Fibroblast of skin of scalp (primary cell): ENCODE measurements at places on chromosomes 16 and 17.

DNA sequence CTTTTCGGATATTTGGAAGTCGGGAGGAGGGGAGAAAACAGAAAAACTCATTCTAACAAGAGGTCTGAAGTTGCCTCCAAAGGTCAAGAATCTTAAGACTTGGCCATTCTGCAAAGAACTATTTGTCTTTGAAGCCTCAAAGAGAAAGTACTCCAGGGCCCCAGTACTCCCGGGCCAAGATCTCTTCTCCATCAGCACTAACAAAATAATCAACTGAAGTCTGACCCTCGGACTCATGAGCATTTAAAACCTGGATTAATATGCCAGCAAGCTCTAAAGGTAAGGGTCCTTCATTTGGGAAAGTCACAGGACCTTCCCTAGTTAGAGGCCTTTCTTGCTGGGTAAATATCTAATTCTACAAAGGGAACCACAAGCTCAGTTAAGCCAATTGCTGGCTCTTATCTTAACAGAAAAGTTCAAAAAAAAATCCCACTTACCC lies 4.5 kb downstream of the AXIN2 start:
- DNase-seq: no peak

DNA sequence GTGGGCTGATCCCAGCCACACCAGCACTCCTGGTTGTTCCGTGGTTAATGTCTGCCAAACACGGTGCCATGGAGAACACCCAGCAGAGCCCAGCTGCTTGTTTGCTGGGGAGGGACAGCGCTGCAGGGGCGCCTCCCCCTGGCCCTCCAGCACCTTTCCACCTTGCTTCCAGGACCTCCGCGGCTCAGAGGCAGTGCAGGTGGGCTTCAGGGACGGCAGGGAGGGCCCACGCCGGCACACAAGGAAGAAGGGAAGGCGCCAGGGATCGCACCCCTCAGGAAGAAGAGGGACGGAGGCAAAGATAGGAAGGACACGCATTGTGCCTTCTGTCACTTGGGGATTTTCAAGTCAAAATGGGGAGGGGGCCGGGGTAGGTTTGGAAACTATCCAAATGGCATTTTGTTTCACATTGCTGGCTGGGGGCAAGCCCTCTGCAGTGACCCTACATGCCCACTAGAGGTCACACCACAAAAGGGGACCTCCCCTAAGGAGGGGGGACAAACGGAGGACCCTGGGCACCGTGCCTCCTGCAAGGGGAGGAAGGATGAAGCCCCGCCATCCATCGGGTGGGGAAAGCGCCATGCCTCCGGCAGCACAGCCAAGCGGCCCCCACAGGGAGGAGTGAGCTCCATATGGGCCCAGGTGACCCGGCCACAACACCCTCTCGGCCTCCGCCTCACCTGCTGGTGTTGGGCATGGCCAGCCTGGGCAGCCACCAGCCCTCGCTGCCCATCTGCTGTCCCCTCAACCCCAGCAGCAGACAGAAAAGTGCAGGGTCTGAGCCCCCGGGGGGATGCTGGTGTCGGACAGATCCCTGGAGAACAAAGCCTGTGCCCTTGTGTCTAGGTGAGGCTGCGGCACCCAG lies 7.5 kb upstream of the C16orf95 start:
- DNase-seq: peak; percentile 31

DNA sequence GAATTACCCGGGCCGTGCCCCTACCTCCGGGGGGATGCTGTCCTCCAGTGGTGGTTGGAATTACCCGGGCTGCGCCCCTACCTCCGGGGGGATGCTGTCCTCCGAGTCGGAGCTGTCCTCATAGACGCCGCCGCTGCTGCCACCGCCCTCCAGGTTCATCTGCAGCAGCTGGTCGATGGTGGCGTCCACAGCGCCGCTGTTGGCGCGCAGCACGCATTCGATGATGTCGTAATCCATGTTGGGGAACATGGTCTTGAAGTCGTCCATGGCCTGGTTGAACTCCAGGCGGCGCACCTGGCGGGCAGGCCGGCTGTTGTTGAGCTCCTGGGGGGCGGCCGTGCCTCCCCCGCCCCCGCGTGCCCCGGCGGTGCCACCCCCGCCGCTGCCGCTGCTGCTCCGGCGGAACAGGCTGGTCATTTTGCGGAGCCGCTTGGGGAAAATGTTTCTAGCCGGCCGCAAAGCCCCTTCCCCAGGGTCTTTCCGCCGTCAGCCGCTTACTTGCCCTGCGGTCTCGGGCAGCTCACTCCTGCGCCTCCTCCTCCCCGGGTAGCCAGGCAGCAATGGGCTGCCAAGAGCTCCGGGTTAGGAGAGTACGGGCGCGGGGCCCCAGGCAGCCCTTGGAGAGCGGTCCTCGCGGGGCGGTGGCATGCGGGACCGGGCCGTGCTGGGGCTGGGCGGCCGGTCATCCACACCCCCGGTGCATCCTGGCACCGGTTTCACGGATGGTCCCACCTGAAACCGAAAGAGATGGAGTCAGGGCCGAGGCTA lies 35.5 kb upstream of the MRPS23 start:
- DNase-seq: no peak

DNA sequence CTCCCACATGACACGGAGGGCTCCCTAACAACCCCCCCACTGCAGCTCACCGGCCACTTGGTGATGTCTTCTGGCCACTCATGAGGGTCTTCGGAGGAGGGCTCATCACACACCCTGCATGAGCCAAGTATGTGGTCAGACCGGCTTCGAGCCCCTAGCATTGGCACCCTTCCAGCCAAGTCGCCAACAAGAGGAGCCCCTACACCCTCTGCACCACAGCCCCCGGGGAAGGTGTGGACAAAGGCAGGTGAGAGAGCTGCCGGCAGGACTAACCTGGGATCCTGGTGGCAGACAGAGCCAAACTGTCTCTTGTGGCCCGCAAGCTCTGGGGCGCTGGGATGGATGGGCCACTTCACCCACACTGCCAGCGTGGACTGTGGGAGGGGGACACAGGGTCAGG lies 6.5 kb downstream of the SNRNP25 start:
- no peak for DNase-seq

DNA sequence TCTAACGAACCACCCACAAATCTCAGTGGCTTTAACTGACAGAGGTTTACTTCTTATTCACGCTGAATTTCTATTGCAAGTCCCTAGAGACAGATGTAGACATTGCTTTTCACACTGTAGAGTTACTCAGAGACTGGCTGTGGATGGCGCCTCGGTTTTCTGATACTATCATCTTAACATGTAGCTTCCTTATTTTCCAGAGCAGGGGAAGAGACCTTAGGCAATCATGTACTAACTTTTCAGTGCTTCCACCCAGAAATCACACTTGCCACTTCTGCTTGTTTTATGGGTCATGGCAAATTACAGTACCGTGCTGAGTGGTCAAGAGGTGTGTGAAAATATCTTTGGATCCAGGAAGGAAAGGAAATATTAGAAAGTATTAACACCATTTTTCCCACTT lies 65.4 kb downstream of the MAF start:
- DNase-seq: no peak

DNA sequence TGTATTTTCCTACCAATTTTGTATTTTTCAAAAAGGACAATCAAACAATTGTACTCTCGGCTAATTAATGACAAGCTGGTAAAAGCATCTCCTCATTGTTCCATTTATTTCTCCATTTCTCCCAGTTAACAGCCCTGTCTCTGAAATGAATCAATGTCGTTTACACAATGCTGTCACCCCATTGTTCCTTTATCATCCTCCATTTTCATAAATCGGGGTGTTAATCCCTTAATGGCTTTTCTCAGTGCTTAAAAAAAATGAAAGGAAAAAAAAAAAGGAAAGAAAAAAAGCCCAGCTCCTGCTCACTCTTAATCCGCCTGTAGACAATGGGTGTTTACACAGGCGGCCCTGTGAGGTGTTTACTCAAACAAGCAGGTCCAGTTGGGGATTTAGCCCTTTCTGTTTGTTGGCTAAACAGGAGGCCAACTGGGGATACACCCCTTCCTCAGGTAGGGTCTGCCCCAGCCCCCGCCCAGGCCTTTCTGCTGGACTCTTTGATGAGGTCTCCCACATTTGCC lies 86.8 kb upstream of the SALL1 start:
- no peak for DNase-seq

- peak; percentile 65 for DNase-seq
Observed at GRCh38 chr16:60404401-60404800, 1631.8 kb downstream of the CDH8 start.

DNA sequence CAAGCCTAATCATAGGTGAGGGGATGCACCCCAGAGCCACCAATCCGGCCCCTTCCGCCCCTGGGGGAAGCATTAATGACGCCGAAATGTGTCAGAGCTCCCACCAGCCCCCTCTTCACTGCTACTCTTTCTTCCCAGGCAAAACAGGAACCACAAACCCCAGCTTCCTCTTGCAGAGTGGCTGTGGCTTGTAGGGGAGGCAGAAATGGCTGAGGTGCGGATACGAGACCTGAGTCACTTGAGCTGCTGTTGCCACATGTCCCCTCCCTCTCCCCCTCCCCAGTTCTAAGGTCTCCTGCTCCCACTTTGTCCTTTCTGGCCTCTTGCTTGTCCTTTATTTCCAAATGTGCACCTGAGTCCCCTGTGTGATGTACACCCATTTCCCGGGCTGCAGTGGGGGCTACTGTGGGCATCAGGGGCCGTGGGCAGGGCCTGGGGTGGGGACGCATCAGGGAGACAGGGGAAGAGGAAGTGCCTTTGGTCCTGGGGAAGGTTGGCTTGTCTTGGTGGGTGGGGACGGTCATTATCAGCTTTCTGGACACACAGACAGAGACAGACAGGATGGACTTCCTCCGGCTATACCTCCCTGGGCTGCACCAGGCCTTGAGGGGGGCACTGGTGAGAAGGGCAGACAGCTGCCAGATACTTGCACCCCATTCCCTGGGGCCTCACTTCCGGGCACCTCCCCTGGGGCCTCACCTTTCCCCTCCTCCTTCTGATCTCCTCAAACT lies at the start of gene APOBR:
Gene APOBR (plus strand): TSS at position 523 of the 731 bp plus-strand sequence. CDS start 39 bp downstream, at position 562.
- DNase-seq: no peak

DNA sequence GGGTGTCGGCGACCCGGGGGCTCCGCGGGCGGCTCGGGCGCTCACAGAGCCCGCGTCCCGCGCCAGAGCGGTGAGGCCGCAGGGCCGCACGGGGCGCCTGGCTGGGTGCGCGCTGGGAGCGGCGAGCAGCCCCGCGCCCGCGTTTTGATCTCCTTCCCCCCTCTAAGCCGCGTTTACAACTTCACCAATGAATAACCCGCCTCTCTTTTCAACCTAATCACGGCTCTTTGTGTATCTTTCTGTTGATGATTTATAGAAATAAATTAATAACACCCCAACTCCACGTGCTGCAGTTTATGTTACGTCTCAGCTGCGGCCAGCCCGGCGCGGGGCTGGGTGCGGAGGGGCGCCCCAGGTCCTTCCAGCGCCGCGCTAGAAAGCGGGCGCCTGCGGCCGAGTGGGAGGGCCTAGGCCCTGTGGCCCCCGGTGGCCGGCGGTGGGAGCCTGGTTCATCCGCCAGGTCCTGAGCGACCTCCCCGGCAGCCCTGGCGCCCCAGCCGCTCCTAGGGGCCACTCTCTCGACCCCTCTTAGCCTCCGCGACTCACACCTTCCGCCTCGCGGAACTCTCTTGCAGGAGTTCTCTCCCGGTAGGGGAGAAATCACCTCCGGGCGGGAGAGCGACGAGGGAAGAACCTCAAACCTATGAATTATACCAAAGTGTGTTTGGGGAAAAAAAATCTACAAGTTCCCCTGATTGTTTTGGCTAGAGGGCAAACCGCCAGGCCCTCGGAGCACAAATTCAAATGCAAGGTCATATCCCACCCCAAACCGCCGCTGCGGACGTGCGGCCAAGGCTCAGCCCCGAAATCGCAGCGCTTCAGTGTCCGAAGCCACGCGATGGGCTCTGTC lies 1.9 kb downstream of the HNF1B start:
- DNase-seq: no peak

GRCh38 chr16:56783344-56783743 lies 53.4 kb downstream of the NUP93 start:
- DNase-seq: no peak

GRCh38 chr17:4499431-4500190 lies 930 bp downstream of the SPNS2 start:
- DNase-seq: no peak

DNA sequence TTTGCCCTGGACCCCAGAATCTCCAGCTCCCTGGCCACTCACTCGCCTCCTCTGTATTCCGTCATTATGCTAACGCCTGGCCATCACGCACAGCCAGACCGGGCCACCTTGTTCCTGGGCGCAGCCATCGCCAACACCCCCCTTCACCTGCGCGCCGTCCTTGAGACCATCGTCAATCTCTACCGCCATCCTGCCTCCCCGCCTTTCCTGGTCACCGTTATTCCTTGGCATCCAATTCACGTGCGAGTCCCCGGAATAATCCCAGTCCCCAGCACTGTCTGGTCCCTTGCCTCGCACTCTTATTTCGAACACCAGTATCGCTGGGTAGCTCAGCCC lies 541 bp downstream of the VKORC1 start:
- DNase-seq: no peak

- no peak for DNase-seq
Observed at GRCh38 chr17:78998311-78999055, 11.1 kb downstream of the CANT1 start.

GRCh38 chr16:58859958-58860669 lies 126.0 kb upstream of the GOT2 start:
- DNase-seq: no peak

DNA sequence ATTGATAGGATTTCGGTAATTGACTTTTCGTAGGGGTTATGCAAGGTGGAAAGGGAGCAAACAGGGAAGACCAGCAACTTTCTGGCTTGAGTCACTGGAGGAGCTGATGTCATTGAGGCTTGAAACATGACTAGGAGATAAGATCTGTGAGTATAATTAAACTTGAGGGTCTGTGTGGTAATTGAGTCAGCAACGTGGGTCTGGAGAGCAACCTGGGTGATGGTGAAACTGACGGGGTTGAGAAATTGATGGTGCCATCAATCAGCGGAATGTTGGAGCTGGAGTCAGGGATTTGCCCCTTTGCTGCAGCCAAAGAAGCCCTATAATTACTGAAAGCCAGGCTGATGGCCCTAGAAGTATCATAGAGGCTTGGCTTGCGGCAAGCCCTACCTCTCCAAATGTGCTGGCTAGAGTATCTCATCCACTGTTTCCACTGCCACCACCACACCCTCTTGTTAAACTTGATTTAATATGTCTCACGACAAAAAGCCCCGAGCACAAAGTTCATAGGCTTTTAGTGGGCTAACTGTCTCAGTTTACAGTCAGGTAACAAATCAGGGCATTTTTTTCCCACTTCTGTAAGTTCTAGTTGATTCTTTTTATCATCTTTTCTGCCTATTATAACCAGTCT lies 186.9 kb upstream of the ELAC2 start:
- DNase-seq: no peak

DNA sequence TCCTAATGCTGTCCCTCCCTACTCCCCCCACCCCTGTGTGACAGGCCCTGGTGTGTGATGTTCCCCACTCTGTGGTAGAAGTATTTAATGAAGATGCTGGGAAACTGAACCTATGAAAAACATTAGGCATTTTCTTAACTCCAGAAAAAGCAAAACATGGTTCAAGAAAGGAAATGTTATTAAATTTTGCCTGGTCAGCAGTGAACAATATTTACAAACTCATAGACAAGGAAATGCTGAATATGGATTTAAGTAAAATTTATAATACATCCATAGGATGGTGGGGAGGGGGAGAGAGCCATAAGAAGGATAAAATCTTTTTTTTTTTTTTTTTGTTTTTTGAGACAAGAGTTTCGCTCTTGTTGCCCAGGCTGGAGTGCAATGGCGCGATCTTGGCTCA lies 10.8 kb upstream of the CRYBA1 start:
- DNase-seq: no peak
